ENCODE measurements at places on chromosomes 2 and 18.

GRCh38 chr2:8993902-8994278 is 9.6 kb downstream of the MBOAT2 start:
- DNase-seq: no peak

DNA sequence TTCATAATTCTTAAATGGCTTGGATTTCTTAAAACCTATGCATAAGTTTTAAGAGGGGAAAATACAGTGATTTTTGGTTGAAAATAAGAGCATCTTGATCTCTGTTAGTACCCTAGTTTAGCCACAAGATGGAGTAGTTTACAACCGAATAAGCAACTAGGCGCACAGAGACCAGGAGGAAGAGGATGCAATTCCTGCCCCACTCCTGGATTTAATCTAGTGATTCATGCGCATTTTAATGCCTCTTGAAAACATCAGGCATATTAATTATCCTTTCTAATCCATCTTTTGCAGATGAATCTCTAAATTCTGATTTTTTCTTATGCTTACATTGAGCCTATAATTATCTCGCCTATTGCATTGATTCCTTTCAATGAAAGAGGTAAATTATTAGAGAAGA is 76.7 kb downstream of the MRPS9 start:
- DNase-seq: peak; percentile 74

GRCh38 chr2:20356042-20356441 is 5.4 kb upstream of the PUM2 start:
- no peak for DNase-seq

DNA sequence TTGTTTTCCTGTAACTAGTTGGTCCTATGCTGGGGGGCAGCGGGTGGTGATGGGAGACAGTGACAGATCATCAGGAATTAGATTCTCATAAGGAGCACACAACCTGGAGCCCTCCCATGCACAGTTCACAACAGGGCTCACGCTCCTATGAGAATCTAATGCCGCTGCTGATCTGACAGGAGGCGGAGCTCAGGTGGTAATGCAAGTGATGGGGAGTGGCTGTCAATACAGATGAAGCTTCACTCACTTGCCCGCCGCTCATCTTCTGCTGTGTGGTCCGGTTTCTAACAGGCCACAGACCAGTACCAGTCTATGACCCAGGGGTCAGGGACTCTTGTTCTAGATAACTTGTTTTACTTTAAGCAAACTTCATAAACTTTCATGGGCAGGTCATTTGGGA is 205.3 kb upstream of the SLC14A2 start:
- DNase-seq: no peak

DNA sequence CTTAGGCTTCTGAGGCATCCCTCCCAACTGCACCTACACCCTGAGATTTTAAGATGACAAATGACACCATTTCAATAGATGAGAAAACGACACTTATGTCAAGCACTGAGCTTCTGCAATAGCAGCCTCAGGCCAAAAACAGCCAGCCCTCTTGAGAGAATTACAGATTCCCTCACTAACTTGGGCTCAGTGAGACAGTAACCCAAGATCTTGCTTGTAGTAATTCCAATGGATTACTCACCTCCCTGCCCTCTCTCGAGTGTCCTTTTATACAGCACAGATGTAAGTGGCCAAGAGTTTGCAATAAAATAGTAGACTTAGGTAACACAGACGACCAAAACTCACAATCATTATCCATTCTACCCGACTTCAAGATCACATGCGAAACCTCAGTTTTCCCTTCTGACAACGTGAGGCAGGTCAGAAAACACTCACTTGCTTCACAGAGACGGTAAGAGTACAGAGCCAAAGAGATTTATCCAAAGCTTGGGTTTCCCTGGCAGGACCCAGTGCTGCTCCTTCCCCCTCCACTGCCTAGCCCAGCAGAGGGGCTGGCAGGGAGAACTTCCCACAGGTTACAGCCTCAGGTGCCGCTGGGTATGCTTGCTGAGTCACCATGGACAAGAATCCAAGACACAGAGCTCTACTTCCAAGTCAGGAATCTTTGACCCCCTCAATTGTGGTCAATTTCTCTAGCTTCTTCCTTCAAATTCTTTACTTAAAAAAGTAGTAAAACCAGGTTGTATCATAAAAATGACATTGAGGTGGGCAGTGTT is 181.4 kb downstream of the MYO5B start:
- DNase-seq: no peak

- no peak for DNase-seq
Observed at GRCh38 chr2:134985061-134985460, 62.2 kb downstream of the MAP3K19 start.

- DNase-seq: no peak
Observed at GRCh38 chr18:35590935-35591334, 9.4 kb downstream of the GALNT1 start.

DNA sequence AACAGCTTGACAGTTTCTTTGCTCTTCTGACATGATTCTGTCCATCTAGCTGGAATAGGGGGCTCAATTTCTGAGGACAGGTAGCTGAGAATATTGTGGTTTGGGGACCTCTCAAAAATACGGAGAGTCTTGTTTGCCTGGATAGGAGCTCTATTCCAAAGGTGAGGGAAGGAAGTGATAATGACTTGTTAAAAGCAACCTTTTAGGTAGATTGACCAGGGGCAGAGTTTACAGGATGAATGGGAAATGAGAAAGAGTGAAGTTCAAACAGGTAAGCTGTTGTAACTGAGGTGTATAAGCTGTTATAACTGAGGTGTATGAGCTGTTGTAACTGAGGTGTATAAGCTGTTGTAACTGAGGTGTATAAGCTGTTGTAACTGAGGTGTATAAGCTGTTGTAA is 25.1 kb downstream of the PARD3B start:
- no peak for DNase-seq

DNA sequence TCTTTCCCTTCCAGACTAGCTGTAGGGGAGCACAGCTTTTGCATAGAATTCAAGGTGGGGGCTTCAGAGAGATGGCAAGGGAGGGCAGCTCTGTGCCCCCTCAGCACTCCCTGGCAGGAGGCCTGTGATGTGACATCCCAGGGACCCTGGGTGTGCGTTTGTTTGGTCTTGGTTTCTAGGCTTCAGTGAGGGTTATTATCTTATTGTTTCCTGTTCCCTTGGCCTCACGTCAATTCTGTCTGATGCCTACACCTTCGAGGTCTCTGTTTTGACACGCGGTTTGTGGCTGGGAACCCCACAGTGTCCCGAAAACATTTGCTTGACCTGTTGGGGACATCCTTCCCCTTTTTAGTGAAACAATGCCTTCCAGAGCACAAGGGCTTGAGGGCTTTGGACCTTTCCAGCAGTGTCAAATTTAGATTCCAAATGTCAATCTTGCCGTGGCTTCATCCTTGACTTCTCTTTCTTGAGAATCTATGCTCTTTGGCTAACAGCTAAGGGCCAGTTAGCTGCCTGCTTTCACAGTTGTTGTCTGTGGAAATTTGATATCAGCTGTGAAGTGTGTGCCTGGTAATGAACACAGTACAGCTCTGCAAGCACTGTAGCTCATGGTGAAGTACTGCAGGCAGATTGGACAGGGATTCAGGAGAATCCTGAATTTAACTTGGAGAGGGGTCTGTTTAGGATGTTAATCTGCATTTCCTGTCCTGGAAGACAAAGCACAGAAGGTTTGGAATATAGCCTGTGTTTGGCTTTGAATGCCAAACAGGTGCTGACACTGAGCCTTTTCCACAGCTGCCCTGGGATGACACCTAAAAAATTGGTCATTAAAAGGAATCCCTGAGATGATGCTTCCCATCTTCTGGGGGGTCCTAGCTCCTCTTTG is 108.2 kb upstream of the CXCR4 start:
- DNase-seq: no peak

- DNase-seq: peak; percentile 62
Observed at GRCh38 chr2:8976442-8977259, 26.8 kb downstream of the MBOAT2 start.

DNA sequence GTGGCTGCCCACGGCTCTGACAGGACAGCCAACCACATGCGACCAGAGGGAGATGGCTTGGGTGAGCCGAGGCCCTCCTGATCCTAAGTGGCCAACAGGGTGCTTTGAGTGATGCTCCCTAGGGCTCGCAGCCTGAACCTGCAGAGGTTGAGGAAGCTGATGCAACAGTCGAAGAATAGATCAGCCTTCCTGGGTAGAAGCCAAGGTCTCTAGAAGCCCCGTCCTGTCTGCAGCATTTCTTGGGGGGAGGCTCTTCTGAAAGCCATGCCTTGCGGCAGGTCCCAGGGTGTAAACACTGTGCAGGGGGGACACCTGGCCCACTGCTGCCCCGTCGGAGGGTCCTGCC is 136.4 kb downstream of the HDAC4 start:
- no peak for DNase-seq

- no peak for DNase-seq
Observed at GRCh38 chr18:63284173-63284799, 35.3 kb downstream of the BCL2 start.

DNA sequence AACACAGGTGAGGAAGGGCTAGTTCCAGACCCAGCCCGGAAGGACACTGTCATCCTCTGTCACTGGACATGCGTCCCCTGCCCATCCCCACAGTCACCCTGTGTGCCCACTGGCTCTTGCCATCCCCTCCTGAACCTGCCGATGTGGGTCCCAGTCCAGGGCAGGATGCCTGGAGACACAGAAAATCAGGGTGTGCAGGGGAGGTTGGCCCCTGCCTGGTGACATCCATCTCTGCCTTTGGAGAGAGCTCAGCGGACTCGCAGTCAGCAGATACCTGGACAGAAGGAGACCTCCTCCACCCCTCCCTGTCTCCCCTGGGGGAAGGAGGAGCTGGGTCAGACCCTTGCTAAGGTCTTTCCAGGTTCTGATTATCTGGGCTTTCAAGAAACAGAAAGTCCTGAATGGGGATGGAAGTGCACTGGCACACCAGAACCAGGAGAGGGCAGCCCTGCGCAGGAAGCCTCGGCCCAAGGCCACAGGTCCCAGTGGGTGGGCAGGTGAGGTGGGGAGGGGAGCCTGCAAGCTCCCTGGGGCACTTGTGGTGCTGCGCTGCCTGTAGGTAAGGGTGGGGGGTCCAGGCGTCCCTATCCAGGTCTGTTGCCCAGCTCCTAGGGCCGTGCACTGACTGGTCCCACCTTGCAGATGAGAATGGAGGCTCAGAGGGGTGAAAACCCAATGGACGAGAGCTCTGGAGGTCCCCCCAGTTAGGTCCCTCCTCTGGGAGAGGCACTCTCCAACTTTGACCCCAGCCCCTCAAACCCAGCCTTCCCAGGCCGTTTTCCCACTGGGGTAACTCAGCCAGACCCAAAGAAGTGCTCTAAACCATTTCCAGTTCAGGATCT is 9.7 kb upstream of the OTOS start:
- DNase-seq: peak; percentile 63

DNA sequence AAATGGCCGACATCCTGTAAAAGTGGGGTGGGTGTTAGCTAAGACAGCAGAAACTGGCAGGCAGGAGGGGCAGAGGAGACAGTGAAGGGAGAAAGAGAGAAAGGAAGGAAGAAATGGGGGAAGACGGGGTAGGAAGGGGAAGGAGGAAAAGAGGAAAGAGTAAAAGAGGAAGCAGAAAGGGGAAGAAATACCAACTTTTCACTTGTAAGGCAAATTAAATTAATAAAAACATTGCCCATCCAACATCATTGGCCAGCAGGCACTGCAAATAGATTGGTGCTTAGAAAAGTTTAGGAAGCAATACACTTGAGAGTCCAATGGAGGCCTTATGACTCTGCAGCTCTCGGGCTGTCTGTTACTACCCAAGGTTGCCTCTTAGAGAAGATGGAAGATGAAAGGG is 116.7 kb downstream of the TNS1 start:
- DNase-seq: no peak

Data from stomach (tissue), 19 donors.